ENCODE measurements at places on chromosomes 13 and 19.

GRCh38 chr19:33458171-33458633 lies 63.4 kb downstream of the PEPD start:
- H3K36me3 ChIP-seq: peaks cover 11% of the 10 kb centered on the region
- no peaks in the 10 kb centered on the region for H3K4me1 ChIP-seq
- no peak overlapping the region for H3K4me3 ChIP-seq
- DNase-seq: no peak

DNA sequence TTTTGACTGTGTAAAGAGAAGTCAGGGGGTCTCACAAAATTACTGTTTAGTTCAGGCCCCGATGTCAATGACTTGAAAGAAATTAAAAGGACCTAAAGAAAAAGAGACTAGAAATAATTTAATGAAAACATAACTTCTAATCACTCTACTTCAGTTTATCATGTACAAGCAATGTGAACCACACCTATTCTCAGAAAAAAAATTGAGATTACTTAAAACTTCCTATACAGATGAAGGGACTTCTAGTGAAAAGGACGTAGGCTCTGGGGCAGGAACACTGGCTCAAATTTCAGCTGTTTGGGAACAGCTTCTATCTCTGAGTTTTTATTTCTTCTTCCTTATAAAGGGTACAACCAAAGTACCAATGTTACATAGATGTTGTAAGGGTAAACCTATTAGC lies 38.0 kb downstream of the TPT1 start:
- no peak overlapping the region for H3K4me3 ChIP-seq
- no peaks in the 10 kb centered on the region for H3K27me3 ChIP-seq
- H3K36me3 ChIP-seq: no peaks in the 10 kb centered on the region
- no peak for DNase-seq
- no peak overlapping the region for H3K27ac ChIP-seq

DNA sequence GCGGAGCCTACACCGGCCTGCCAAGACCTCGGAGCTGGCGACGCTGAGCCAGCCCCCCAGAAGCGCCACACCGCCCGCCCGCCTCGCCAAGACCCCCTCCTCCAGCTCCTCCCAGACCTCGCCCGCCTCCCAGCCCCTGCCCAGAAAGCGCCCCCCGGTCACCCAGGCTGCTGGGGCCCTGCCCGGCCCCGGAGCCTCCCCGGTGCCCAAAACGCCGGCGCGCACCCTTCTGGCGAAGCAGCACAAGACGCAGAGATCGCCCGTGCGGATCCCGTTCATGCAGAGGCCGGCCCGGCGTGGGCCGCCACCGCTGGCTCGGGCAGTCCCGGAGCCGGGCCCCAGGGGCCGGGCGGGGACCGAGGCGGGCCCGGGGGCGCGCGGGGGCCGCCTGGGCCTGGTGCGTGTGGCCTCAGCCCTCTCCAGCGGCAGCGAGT lies 10.2 kb downstream of the C19orf25 start:
- no peak overlapping the region for H3K4me3 ChIP-seq
- H3K27ac ChIP-seq: no peak overlapping the region
- H3K36me3 ChIP-seq: no peaks in the 10 kb centered on the region
- peaks cover 72% of the 10 kb centered on the region for H3K27me3 ChIP-seq

DNA sequence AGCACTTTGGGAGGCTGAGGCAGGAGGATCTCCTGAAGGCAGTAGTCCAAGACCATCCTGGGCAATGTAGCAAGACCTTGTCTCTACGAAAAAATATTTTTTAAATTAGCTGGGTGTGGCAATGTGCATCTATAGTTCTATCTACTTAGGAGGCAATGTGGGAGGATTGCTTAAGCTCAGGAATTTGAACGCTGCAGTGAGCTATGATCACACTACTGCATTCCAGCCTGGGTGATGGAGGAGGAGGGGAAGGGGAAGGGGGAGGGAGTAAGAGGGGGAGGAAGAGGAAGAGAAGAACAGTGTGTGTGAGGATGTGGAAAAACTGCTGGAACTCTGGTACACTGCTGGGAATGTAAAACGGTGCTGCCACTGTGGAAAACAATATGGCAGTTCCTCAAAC lies 9.2 kb upstream of the CLIP3 start:
- no peaks in the 10 kb centered on the region for H3K27me3 ChIP-seq
- H3K27ac ChIP-seq: no peak overlapping the region
- H3K4me1 ChIP-seq: no peaks in the 10 kb centered on the region
- DNase-seq: no peak
- no peak overlapping the region for H3K4me3 ChIP-seq

DNA sequence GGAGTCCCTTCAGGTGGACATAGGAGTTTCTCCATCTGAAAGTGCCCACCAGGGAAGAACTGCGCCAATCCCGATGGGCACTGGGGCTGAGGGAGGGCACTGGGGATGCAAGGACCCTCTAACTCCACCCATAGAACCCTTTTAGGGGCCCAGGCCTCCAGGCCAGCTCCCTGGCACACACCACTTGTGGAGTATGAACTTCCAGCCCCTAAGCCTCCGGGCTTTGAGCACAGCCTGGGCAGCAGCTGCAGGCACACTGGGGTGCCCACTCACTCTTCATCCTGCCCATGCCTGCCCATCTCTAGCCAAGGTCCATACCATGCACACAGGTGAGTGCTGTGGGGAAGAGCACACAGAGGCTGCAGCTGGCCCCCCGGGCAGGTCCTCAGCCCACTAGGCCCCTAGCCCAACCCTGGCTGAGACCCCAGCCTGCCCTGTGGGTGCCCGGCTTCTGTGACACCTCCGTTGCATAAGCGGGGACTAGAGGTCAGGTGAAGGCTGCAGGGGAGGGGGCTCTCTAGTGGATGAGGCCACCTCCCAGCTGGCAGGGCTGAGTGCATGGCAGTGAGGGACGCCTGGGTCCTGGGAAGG lies 14.6 kb upstream of the SLC7A10 start:
- no peak for DNase-seq
- no peaks in the 10 kb centered on the region for H3K27me3 ChIP-seq
- H3K27ac ChIP-seq: no peak overlapping the region
- no peaks in the 10 kb centered on the region for H3K36me3 ChIP-seq
- H3K4me1 ChIP-seq: peaks cover 13% of the 10 kb centered on the region
